ENCODE measurements at places on chromosomes 6 and 20.

DNA sequence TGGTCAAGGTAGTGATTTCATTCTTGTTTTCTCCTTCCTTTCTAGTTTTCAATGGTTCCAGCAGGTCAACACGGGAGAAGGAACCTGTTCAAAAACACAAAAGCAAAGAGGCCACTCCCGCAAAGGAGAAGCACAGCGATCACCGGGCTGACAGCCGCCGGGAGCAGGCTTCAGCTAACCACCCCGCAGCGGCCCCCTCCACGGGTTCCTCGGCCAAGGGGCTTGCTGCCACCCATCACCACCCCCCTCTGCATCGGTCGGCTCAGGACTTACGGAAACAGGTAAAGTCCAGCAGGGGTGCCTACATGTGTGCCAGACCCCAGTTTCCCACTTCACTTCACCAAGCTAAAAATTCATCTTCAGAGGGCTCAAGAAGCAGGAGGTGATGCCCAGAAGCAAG is 175.6 kb downstream of the DTNBP1 start:
- DNase-seq = no peak

GRCh38 chr20:21228511-21228910 is 74.6 kb upstream of the XRN2 start:
- no peak for DNase-seq

DNA sequence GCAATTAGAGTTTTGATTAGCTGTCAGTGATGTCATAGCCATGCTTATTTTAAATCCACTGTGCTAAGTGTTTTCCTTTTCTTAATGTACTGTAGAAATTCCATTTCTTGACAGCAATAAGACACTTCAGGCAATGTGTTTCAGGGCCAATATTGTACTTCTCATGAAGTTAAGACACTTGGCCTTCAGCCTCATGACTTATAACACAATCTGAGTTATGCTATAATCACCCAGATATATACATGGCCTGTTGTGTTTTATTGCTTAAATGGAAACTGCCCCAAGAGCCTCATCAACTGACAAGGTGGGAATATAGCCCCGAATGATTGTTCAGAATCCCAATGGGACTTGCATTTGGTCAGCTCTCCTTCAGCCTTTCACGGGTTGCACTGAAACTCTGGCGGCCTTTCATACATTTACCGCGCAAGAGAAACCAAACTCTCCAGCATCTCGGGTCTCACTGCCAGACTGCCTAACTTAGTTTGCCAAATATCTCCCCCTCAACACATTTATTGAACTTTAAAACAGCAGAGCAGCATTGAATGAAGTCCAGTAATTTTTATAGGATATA is 44.2 kb upstream of the TBX18 start:
- no peak for DNase-seq

DNA sequence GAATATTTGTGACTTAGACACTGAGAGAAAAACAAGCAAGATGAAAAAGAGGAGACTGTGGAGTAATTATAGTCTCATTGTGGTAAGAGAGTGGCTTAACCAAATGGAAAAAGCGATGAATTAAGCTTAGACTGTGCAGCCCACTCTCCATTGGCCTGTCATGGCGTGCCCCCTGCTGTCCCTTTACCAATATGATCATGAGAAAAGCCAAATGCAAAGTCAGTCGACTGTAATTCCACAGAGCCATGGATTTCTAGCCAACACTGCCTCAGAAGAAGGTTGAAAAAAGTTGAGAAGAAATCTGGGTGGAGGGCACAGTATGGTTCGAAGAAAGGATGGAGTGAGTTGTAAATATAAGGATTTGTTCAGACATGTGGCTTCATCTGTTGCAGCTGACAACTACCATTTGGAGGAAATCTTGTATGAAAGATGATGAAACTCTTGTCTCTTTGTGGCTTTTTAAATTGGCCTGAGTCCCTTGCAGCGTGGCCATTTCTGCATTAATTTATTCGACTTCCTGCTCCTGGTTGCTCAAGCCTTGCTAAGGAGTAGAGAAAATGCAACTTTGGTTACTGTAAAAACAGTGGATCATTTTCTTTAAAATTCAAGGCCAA is 251.4 kb downstream of the DOK5 start:
- DNase-seq = no peak

DNA sequence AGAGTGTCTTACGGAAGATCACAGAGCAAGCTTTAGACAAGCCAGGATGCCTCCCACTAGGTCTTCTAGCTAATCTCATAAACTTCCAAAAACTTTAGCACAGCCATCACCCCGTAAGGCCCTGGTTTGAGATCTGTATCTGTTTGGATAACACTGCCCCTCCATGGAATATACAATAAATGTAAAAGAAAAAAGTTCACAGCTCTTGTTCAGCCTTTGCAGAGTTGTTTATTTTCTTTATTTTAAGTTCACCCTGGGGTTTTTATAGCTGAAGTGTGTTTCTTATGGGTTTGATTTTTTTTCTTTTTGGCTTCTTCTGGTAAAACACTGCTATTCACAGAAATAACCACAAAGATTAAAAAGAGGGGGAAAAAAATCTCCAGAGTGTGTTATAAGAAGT is 125.6 kb downstream of the EYA2 start:
- no peak for DNase-seq

GRCh38 chr6:170279977-170280688 is 10.7 kb downstream of the DLL1 start:
- DNase-seq = no peak
